NCI-H2081 (cell line): ENCODE measurements at places on chromosomes 12 and 14.

GRCh38 chr14:72888636-72889201 is 5.2 kb downstream of the DPF3 start:
- DNase-seq, result no peak

DNA sequence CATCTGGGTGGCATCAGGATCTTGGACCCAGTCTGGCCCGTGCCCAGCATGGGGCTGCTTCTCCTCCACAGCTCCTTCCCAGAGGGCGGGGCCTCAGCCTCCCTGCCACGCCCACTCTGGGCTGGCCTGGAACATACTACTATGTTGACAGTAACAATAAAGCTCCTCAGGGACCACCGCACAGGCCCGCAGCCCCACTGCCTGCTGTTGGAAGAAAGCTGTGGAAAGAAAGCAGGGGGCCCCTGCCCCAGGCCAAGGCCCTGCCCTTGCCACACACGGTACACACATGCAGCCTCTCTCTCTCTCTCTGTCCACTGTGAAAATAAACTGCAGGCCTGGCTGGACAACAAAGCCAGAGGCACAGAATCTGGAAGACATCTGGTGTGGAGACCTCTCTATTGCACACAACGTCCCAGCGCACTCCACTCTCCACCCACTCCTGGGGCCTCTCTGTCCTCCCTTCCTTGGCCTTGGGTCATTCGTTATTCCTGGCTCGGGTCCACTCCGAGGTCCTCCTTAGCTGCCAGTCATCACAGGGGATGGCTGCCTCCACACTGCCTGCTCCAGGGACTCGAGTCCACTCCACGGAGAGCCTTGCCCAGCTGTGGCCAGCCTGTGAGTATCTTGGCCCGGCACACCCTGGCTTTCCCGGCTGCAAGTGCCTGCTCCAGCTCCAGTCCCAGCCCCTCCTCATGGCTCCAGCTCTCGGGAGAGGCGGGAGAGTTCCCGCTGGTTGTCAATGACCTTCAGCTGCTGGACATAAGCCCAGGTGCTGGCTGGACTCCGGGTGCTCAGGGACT is 11.8 kb upstream of the ENDOU start:
- no peak for DNase-seq

- peak; percentile 92 for DNase-seq
These were observed 40.8 kb upstream of the CSRP2 start for GRCh38 chr12:76919383-76920171.

DNA sequence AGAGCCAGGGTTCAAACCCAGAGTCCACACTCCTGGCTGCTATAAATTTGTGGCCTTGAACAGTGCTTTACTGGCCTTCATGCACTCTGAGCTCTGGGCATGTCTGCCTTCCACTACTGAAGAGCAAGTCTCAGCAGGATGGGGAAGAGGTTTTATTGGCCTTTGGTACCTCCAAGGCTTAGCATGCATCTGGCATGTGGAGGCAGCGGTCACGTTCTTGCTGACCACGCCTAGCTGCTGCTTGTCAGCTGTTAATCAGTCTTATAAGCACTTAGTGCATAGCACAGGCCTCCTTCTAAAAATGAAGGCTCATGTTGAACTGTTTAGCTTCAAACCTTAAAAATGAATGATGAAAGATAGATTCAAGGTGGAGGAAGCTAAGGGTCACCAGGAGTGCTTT is 177.5 kb downstream of the PELI2 start:
- DNase-seq, result no peak

DNA sequence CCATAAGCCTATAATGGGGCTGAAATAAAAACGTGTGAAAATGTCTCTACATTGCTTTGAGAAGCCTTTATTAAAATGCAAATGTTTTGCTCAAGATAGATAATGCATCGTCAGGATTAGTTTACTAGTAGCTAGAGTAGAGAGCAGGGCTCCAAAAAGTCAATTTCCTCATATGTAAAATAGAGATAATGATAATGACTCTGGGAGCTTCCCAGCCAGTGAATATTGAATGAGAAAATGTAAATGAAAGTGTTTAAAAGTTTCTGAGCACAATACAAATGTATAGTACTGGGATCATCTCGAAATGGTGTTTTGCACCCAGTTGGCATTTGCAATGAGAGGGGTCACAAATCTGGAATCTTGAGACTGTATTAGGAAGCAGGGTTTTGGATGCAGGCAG is 135.3 kb downstream of the OTOGL start:
- DNase-seq, result no peak

GRCh38 chr12:106960443-106960842 is 4.7 kb downstream of the TMEM263 start:
- no peak for DNase-seq

DNA sequence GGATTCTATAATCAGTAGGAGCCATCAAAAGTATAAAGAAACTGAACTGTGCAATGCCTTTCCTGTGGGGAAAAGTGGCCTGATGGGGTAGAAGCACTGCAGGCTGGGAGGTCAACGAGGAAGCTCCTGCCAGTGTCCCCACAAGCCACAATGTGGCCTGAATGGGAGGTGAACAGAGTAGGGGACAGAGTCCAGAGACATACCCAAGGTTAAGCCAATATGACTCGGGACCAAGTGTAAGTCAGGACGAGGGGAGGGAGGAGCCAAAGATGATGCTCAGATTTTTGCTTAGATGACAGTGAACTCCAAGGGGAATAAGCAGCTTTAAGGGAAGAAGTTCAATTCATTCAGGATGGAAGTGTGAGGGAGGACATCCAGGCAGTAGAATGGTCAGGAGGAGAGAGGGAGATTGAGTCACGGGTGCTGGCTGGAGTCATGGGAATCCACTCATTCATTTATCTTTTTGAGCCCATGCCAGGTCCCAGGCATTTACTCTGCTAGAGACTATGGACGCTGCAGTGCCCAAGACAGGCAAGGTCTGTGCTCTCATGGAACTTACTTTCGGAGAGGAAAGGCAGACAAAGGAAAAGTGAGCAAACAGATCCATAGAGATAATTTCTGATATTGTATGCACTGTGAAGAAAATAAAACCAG is 29.1 kb downstream of the DPF3 start:
- DNase-seq, result no peak

- DNase-seq, result no peak
These were observed 206.8 kb downstream of the NUAK1 start for GRCh38 chr12:105931762-105932570.

- DNase-seq, result no peak
These were observed at the start of gene DYRK4 for GRCh38 chr12:4562034-4562657. TSS of gene DYRK4 (plus strand) at chr12:4562208. CDS start at chr12:4562246, 38 bp downstream.

GRCh38 chr14:68759937-68760336 is 32.9 kb downstream of the ZFP36L1 start:
- no peak for DNase-seq

DNA sequence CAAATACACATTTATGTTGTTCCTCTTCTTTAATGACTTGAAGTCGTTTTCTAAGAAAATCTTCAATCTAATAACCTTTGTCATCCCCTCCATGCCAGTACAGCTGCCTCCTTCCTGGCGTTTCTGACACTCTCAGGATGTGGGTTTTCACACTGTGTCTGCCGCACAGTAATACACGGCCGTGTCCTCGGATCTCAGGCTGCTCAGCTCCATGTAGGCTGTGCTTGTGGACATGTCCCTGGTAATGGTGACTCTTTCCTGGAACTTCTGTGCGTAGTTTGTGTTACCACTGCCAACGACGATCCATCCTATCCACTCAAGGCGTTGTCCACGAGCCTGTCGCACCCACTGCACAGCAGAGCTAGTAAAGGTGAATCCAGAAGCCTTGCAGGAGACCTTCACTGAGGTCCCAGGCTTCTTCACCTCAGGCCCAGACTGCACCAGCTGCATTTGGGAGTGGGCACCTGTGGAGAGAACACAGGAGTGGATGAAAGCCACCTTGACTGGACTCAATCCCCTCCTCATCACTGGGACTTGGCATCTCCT is 1095.9 kb downstream of the TMEM121 start:
- no peak for DNase-seq
